Right atrium auricular region (tissue), 2 donors: ENCODE measurements at places on chromosomes 5 and 9. TPM values are rescaled to one million over a fixed set of nuclear protein-coding genes. Genes with fewer than 3 reads are reported as not detected.

Gene OBP2A
- not detected for total RNA-seq

Gene ACTBL2
- total RNA-seq = 0.12 TPM

GRCh38 chr5:90911169-90911568, 352.6 kb downstream of the ADGRV1 start:
- DNase-seq = no peak
- H3K36me3 ChIP-seq = no peaks in the 10 kb centered on the region
- no peaks in the 10 kb centered on the region for H3K27me3 ChIP-seq
- no peak overlapping the region for H3K4me3 ChIP-seq
- no peaks in the 10 kb centered on the region for H3K4me1 ChIP-seq

DNA sequence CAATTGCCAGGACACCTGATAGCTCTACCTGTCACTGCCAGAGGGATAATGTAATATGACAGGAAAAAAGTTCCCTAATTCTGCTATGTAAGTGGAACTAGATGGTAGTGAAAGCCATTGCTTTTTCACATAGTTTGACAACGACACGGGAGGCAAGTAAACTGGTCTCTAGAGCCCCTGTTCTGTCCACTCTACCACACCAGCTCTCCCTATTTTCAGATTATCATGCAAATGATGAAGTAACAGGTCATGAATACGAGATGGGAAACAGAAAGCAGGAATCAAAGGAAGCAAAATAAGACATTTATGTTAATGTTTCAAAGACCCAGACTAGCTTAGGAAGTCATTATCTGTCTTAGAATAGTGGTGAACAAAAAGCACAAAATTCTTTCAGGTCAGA, 56.2 kb downstream of the TAF11L14 start:
- no peak overlapping the region for H3K4me3 ChIP-seq
- H3K27ac ChIP-seq = no peak overlapping the region
- DNase-seq = no peak
- H3K36me3 ChIP-seq = no peaks in the 10 kb centered on the region
- H3K4me1 ChIP-seq = no peaks in the 10 kb centered on the region
- H3K27me3 ChIP-seq = no peaks in the 10 kb centered on the region

DNA sequence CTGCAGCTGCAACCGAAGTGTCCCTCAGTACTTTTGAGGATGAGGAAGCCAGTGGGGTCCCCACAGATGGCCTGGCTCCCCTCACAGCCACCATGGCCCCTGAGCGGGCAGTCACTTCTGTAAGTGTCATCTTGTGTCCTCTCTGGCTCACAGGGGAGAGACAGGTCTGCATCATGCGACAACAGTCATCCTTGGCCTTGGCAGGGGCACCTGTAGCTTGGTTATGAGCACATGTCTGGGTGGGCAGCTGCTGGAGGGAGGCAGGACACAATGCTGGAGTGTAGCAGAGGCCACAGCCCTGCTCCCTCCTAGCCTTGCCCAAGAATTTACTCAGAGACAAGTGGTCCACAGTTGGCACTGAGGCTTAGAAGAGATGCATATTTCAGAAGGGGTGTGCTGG, 71.7 kb downstream of the COL15A1 start:
- H3K27me3 ChIP-seq = no peaks in the 10 kb centered on the region
- no peak overlapping the region for H3K4me3 ChIP-seq
- H3K4me1 ChIP-seq = peaks cover 5% of the 10 kb centered on the region
- H3K27ac ChIP-seq = no peak overlapping the region
- H3K36me3 ChIP-seq = peaks cover 19% of the 10 kb centered on the region
- DNase-seq = peak; percentile 53

DNA sequence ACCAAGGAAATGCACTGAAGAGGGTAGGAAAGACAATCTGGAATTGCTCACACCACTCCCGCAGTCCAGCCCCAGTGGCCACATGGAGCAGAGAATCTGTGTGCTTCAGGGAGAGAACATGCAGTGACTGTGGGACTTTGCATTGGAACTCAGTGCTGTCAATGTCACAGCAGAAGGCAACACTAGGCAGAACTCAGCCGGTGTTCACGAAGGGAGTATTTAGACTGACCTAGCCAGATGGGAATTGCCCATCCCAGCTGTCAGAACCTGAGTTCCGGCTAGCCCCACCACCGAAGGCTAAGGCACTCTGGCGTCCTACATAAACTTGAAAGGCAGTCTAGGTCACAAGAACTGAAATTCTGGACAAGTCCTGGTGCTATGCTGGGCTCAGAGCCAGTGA, 139.0 kb downstream of the AGTPBP1 start:
- H3K4me1 ChIP-seq = no peaks in the 10 kb centered on the region
- peak overlapping the region; percentile 18 for H3K27ac ChIP-seq
- no peak for DNase-seq
- H3K36me3 ChIP-seq = no peaks in the 10 kb centered on the region
